NCI-H1694 (cell line): ENCODE measurements at places on chromosomes 2 and 18.

DNA sequence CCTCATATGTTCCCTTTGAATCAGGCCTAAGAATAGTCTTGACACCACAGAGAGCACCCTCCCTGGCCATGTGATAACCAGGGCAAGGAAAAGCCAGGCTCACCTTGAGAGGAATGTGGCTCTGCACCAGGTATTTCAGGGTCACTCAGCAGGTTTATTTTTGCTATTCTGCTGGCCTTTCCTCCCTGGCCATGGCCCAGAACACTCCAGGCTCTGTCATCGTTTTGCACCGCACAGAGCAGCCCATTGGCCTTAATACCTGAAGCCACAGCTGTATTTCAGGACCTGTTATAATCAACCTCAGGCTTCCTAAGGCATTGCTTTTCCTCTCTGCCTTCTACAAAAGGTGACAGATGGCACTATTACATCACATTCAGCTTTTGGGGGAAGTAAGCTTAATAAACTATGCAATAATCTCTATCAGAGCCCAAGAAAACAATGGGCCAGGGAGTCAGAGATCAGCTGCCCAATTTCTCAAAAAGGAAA, 668.3 kb downstream of the IRS1 start:
- DNase-seq, result peak; percentile 67

DNA sequence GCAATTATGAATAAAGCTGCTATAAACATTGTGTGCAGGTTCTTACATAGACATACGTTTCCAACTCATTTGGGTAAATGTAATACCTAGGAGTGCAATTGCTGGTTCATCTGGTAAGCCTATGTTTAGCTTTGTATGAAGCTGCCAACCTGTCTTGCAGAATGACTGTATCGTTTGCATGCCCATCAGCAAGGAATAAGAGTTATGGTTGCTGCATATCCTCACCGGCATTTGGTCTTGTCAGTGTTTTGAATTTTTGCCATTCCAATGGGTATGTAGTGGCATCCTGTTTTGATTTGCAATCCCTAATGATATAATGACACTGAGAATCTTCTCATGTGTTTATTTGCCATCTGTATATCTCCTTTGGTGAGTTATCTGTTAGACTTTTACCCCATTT, 20.7 kb downstream of the CCDC150 start:
- no peak for DNase-seq

- no peak for DNase-seq
Measured at GRCh38 chr2:16149349-16150243, 209.2 kb downstream of the MYCN start.

DNA sequence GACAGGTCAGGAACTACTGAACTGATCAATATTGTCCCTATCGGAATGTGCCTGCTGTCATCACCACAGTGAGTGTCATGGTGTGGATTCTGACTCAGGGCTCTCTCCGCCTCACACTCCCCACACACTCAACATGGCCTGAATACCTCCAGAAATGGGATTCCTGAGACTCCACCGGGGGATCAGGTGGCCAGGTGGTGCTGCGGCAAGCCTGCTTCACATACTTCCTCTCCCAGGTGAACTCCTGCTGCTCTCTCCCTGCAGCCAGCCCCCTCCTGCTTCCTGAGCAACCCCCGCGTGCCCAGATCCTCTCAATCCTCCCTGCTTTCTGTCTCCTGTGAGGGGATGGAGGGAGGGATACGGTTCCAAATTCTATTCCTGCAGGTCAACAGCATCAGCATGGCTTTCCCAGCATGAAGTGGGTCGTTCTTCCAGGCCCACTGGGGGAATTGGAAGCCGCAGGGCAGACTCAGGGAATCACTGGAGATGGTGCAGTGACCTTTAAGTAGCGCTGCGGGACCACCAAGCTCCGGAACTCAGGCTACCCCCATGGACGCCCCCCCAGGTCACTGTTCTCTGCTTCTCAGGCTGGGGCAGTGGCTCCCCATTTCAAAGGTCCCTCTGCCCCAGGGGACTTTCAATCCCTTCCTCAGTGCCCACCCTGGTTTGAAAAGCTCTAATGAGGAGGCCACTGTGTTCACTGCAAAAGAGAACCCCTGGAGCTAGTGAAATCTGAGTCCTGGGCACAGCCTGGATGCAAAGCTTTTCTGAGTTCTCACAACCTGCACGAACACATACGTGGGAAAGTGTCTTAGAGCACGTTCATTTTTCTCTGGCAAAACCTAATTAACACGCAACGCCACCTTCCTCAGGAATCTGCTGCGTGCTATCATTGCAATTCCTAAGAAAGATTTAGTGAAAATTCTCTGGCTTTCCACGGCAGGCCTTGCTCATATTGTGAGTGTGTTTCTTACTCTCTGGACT, 168.4 kb downstream of the ZFP36L2 start:
- DNase-seq, result no peak

DNA sequence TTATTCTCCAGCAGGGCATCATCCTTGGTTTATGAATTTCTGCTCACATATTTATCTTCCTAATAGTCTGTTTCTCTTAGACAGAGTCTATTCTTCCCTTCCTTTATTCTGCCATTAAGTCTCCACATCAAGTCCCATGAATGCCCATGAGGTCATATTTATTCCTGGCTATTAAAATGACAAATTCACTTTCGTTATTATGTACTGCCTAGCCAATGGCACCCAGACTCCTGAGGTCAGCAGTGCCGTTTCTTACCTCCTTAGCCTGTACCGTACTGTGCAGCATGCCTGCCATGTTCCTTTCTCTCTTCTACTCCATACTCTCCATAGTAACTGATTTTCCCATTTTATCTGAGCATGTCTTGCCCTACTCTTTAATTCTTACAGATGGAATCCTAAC, 82.3 kb upstream of the SPTBN1 start:
- no peak for DNase-seq

DNA sequence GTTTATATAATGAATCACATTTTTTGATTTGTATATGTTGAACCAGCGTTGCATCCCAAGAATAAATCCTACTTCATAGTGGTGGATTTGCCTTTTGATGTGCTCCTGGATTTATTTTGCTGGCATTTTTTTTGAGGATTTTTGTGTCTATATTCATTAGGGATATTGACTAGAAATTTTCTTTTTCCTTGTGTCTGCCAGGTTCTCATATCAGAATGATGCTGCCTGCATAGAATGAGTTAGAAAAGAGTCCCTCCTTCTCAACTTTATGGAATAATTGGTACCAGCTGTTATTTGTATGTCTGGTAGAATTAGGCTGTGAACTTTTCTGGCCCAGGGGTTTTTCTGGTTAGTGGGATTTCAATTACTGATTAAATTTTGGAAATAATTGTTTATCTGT, 457.4 kb upstream of the DSEL start:
- DNase-seq, result no peak

- DNase-seq, result no peak
Measured at GRCh38 chr2:74512744-74513604, 1.3 kb upstream of the TLX2 start.

- no peak for DNase-seq
Measured at GRCh38 chr2:161208527-161209139, 48.4 kb downstream of the TANK start.

DNA sequence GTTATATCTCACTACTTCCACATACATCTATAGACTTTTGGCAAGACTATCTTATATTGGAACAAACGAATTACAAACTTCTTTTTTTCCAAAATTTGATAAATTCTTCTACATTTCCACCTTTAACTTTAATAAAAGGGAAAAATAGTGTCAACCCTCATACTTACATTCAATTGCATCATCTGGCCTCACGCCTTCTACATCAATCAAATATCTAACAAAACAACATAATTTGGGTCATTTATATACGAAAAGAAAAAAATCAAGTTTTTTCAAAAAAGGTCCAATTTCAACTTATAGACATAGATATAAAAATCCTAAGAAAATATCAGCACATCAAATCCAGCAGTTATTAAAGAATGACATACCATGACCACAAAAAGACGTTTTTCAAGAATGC, 12.9 kb downstream of the DUSP11 start:
- DNase-seq, result no peak

GRCh38 chr2:227933884-227934283, 62.5 kb downstream of the DAW1 start:
- DNase-seq, result no peak

GRCh38 chr2:60353863-60354262, 199.6 kb downstream of the BCL11A start:
- DNase-seq, result no peak

DNA sequence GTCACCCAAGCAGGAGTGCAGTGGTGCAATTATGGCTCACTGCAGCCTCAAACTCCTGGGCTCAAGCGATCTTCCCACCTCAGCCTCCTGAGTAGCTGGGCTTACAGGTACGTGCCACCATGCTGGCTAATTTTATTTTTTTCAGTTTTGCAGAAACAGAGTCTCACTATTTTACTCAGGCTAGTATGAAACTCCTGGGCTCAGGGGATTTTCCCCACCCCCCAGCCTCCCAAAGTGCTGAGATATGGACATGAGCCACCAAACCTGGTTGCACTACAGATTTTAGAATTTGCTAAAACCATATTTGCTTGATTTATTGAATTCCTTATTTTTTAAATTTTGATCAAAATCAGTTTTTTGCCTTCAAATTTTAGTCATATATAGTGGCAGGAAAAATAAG, 1553.4 kb downstream of the LRP1B start:
- DNase-seq, result no peak

DNA sequence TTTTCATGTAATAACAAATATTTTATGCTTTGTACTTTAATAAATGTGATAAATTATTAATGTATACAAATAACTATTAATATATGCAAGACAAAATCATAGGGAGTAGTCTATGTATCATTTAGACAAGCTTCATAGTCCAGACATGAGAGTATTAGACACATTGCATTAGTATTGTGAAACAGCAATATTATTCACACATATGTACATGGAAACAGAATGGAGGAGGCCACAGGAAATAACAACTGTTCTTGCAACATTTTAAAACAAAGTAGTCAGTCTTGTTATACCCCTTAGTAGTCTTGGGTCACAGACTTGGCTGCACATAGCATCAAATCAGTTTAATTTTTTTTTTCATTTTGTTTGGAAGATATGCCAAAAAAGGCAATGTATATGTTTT, 15.8 kb downstream of the DSC1 start:
- DNase-seq, result no peak

DNA sequence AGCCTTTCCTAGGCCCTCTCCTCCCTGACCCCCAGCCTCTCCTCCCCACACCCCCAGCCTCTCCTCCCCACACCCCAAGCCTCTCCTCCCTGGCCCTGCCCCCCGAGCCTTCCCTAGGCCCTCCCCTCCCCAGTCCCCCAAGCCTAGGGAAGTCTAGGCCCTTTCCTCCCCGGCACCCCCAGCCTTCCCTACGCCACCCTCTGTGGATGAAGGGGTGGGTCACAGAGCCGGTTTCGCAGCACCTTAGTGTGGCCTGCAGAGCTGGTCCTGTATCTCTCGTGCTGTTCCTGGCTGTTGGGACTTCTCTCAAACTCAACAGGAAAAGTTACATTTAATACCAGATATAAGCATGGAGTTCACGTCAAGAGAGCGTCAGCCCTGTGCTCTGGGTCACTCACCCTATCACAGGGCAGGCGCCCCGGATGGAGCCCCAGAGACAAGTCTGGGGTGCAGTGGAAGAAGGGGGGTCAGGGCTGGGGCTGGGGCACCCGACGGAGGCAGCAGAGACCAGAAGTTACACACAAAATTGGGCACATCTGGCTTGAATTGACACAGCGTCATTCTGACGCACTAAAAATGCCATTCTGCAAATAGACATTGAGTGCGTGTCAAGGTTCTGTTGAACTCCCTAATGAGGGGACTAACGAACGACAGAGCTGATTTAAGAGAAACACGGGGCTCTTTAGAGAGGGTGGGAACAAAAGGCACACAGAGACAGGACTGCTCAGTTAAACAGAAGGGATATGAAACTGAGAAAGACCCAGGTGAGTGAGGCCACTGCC, 24.0 kb downstream of the KCNIP3 start:
- no peak for DNase-seq

GRCh38 chr2:50672282-50672681, 359.6 kb downstream of the NRXN1 start:
- DNase-seq, result no peak

GRCh38 chr2:9771101-9771449, 72.2 kb upstream of the TAF1B start:
- no peak for DNase-seq

- DNase-seq, result no peak
Measured at GRCh38 chr2:215052404-215052803, 86.0 kb downstream of the ABCA12 start.

DNA sequence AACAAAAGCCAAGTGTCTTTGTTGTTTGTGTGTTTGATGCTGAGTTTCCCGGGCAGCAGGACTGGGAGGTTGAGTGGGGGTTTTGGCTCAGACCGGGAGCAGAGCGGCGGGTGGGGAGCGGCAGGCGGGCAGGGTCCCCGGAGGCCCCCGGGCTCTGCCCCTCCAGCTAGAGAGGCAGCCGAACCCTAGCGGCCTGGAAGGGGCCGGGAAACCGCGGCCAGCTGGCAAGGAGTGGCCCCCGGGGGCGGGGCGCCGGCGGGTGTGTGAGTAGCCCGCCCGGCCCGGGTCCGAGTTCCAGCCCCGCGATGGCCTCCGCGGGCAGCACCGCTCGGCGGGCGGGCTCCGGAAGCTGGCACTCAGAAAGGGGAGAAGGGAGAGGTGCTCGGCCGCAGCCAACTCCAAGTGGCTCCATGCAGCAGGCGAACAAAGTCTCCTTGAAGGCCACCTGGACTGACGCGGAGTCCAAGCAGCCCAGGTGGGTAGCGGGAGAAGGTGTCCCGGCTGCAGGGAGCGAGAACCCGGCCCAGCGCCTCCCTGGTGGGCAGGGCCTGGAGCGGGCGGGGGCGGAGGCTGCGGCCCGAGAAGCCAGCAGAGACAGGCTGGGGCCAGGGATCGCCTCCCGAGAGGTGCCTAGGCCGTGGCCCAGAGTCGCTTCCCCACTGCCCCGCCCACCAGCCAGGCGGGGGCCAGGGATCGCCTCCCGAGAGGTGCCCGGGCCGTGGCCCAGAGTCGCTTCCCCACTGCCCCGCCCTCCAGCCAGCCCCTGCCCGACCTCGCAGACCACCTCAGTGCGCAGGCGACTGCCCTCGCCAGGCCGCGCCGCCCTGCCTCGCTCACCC, at the start of gene ANKRD53:
ANKRD53 (plus strand) TSS at position 290 of the 839 bp plus-strand sequence; CDS start at position 306, 16 bp downstream.
- DNase-seq, result no peak

- DNase-seq, result no peak
Measured at GRCh38 chr18:62379051-62379450, 53.9 kb downstream of the TNFRSF11A start.

- no peak for DNase-seq
Measured at GRCh38 chr2:238158509-238159070, at the start of gene ERFE. Gene ERFE (plus strand): TSS chr2:238158970. CDS start chr2:238159008, 38 bp downstream.

DNA sequence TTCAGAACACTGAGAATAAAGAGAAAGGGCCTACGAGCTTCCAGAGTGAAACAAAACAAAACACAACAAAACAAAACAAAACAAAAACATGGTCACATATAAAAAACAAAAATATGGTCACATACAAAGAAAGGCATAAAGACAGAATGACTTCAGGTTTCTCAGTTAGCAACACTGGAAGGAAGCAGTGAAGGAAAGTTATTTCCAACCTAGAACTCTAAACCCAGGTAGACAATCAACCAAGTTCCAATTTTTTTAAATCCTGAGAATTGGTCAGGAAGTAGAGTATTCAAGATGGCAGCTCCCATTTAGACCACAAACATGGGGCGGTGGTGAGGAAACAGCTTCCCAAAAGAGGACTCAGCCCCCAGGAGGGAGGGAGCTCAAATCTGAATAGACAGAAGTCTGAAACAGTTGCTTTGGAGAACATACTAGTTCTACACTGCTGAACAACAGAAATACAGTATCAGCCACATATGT, 9.1 kb downstream of the DRC1 start:
- no peak for DNase-seq
